Stimulated activated CD8-positive, alpha-beta memory T cell treated with anti-CD3 and anti-CD28 coated beads, Interleukin-4, amount 100 ng/mL, for 1 hour (primary cell): ENCODE measurements at places on chromosomes 4 and X.

- DNase-seq, result no peak
Measured at GRCh38 chr4:113952452-113953029, 26.9 kb downstream of the ARSJ start.

- DNase-seq, result no peak
Measured at GRCh38 chrX:39595977-39596376, 501.8 kb downstream of the BCOR start.

DNA sequence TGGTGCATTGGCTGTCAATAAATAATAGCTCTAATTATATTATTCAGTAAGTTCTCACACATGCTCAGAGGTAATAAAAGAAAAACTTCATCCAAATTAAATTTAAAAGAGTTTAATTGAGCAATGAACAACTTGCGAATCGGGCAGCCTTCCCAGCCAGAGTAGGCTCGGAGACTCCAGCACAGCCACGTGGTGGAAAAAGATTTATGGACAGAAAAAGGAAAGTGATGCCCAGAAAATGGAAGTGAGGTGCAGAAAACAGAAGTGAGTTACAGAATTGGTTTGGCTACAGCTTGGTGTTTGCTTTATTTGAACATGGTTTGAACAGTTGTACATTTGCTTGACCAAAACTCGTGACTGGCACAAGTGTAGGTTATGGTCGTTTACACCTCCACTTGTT, 13.6 kb upstream of the BOD1L1 start:
- DNase-seq, result no peak

- DNase-seq, result no peak
Measured at GRCh38 chr4:19375931-19376330, 875.8 kb upstream of the SLIT2 start.

GRCh38 chr4:85707611-85708010, 232.7 kb downstream of the ARHGAP24 start:
- DNase-seq, result no peak

DNA sequence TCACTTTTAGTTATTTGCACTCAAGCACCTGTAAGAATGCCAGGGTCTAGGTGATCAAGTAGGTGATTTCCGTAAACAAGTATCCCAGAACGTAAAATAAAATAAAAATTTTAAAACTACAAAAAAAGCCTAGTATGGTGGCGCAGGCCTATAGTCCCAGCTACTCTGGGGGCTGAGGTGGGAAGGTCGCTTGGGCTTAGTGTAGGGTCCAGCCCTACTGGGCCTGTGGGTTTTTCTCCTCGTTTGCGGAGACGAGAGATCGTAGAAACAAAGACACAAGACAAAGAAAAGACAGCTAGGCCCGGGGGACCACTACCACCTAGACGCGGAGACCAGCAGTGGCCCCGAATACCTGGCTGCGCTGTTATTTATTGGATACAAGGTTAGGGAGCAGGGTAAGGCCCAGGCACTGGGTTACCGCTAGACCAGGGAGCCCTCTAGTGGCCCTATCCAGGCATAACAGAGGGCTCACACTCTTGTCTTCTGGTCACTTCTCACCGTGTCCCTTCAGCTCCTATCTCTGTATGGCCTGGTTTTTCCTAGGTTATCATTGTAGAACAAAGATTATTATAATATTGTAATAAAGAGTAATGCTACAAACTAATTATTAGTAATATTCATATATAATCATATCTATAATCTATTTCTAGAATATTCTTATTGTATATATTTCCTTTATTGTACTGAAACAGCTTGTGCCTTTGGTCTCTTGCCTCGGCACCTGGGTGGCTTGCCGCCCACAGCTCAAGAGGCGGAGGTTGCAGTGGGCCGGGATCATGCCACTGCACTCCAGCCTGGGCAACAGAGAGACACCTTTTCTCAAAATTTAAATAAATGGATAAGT, 38.4 kb downstream of the SAGE1 start:
- peak; percentile 3 for DNase-seq

DNA sequence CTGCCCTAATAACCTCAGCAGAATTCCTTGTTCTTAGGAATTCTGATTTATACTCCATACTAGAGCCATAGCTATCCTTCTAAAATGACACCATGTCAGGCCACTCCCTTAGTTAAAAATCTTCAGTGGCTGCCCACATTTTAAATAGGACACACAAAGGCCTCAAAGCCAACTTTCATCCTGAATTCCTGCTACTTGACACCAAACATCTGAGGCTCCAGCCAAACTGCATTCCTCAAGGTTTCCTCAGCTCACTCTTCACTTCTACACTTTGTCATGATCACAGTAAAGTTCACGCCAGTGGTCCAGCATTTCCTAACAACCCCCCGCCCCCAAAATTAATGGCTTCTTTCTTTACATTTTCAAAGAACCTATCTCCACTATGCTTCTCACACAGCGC, 124.3 kb downstream of the ADGRA3 start:
- DNase-seq, result no peak

- DNase-seq, result no peak
Measured at GRCh38 chr4:122689972-122690371, 42.5 kb upstream of the BBS12 start.

- DNase-seq, result no peak
Measured at GRCh38 chr4:130233377-130234047, 1137.6 kb downstream of the C4orf33 start.

DNA sequence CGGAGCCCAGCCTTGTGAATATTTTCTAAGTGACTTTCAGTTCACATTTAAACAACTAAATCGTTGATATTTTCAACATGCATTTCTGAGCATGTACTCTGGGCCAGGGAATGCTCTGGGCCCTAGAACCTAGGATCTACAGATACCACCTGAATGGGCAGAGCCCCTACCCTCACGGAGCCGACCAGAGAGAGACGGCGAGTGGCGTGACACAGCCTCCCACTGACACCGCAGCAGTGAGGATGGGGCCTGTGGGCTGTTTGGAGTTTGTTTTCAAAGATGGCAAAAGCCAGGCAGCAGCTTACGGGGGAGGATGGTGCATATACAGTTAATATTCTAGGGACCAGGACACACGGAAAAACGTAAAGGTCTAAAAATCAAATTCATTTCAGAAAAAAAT, 17.7 kb downstream of the NELFA start:
- DNase-seq, result no peak

DNA sequence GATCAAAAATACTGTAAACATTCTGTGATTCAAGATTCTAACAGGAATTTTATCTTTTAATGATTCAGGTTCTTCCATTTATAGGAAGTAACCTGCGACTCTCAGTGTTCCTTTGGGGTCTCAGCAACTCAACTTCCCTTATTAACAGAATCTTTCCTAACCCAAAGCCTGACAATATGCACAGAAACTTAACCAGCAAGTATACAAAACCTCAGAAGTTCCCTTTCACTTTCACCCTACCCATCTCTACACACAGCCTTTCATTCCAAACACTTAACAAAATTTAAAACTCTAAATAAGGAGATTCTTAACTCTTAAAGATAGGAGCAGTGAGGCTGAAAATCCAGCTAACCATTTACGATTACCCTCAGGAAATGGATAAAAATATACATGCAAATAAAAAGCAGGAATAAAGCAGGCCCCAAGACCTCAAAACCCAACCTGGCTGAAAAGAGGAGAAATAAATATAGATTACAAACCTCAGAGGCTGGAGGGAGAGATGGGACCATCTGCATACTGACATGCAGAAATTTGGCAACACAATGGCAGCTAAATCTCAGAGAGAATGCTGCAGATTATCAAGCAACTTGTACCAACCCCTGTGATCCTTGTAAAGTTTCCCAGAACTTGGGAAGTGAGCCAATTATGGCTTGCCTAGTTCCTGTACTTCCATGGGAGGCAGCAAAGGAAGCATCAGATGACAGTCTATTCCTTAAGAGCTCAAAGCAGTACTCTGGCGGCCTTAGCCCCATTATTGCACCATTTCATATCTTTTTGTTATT, 101.0 kb downstream of the ATP11C start:
- no peak for DNase-seq

DNA sequence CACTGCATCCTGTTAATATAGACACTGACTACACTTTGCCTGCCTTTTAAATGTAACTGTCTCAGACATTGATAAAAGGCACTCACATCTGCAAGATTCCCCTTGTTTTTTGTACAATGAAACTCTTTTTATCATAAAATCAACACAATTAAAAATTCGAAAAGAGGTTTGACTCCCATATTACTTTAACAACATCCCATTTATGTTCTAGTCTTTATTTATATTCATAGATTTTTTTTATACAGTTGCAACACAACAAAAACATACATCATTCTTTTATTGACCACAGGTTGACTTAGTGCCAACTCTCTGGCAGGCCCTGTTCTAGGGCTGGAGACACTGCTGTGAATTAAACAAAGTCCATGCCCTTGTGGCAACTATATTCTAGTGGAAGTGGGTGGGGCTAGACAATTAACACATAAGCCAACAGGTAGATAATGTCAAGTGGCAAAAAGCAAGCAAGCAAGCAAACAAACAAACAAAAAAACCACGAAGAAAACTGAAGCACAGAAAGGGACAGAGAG, 36.8 kb downstream of the ANK2 start:
- DNase-seq, result no peak

DNA sequence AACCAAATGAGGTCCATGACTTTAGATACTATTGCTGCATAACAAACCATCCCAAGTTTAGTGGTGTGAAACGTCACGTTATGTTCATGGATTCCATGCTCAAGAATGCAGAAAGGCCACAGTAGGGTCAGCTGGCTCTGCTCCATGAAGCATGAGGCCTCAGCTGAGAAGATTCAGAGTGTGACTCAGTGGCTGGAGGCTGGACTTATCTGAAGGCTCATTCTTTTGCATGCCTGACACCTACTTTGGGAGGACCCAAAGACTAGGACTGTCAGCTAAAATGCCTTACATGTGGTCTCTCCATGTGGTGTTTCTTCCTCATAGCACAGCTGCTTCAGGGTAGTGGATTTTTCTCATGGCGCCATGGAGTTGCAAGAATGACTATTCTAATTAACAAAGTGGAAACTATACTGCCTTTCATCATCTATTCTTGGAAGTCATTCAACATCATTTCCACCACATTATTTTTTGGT, 11.5 kb upstream of the CCDC149 start:
- no peak for DNase-seq

DNA sequence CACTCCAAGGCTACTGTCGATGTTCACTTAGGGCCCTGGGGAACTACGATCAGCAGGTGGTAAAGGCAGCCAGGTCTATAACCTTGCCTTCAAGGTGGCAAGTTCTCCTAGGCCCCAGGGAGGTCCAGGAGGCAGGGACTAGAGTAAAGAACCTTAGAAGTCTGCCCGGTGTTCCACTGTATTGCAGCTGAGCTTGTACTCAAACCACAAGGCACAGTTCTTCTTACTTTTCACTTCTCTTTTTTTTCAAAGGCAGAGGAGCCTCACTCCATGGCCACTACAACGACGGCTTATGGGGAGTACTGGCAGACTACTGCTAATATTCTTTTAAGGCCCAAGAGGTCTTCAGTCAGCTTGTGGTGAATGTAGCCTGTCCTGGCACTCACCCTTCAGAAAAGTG, 78.8 kb upstream of the GPR174 start:
- no peak for DNase-seq

DNA sequence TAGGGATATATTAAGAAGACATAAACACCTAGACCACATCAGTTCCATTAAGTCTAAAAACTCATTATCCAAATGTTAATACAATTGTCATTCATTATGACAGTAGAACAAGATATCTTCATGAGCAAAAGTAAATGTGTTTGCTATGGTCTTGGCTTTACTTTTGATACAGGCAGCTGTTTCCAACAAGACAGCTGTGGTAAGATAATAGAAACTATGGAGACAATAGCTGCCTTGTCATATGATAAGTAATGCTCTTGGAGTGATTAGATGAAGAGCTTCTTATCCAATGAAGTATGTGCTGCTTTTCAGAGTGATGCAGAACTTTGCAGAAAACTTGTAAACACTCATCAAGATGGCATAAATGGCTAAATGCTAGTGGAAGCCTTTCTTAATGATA, 1066.0 kb downstream of the FSTL5 start:
- DNase-seq, result no peak

GRCh38 chr4:155668707-155669220, 2.1 kb downstream of the GUCY1A1 start:
- no peak for DNase-seq

DNA sequence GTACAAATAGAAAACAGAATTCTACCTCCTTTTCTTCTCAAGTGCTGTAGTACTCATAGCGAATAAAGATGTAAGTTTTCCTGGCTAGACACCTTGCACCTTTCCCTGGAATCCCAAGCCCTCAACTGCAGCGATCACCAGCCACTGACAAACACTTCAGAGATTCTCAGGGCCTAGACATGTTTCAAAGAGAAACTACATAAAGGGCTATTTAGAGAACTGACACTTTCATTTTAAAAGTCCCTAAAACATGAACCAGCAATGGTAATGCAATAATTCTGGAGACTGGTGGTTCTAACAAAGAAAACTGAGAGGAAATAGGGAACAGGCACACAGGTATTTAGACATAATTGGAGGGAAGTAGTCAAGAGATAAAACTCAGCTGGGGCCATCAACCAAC, 35.7 kb downstream of the FANCB start:
- no peak for DNase-seq

DNA sequence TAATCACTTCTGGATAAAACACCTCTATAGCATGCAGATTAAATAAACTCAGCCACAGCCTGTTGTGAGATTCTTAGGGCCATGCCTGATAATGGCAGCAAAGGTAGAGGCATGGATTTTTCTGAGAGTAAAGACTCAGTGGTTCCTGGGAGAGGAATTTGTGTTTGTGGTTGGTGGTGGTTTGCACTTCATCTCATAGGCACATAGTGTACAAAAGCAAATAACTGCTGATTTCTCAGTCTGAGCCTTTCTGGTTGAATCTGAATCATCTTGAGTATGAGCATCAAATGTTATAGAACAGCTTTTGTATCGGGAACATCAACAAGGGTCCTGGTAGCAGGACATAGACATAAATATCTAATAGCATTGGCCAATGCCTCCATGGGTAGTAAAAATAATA, 274.3 kb downstream of the FRMPD4 start:
- no peak for DNase-seq

- no peak for DNase-seq
Measured at GRCh38 chr4:43379016-43379415, 486.5 kb downstream of the GRXCR1 start.

- no peak for DNase-seq
Measured at GRCh38 chr4:136025540-136025939, 1506.8 kb downstream of the PCDH18 start.

DNA sequence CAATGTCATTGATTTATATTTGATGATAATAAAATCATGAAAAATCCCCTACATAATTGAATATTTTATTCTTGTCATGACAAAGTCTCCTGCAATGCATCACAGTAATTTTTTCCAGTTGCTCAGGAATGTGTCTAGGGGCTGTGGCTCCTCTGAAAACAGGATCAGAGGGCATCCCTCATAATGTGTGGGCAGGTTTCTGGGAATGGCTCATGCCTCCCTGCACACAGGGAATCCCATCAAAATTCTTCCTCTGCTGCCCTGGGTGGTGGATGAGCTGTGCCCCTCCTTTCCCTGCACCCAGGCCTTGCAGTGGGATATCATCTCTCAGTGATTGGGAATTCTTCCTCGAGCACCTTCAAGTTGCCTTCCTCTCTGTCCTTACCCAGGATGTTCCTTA, 20.4 kb upstream of the PUDP start:
- no peak for DNase-seq

GRCh38 chrX:18828832-18829404, 121.5 kb downstream of the PPEF1 start:
- DNase-seq, result no peak
